ENCODE measurements at places on chromosomes 1 and 21.

GRCh38 chr1:191668525-191668924, 489.7 kb upstream of the RGS18 start:
- no peak for DNase-seq

GRCh38 chr1:202193614-202194327, at the start of gene LGR6:
Gene LGR6, plus strand, starts transcription at chr1:202193799. Its CDS starts 191 bp downstream, at chr1:202193990.
- no peak for DNase-seq

GRCh38 chr1:14507262-14507661, 91.2 kb upstream of the KAZN start:
- no peak for DNase-seq

- no peak for DNase-seq
These were observed 29.9 kb upstream of the SAMD13 start for GRCh38 chr1:84271441-84272151.

GRCh38 chr1:238119861-238120260, 229.1 kb upstream of the ZP4 start:
- no peak for DNase-seq

DNA sequence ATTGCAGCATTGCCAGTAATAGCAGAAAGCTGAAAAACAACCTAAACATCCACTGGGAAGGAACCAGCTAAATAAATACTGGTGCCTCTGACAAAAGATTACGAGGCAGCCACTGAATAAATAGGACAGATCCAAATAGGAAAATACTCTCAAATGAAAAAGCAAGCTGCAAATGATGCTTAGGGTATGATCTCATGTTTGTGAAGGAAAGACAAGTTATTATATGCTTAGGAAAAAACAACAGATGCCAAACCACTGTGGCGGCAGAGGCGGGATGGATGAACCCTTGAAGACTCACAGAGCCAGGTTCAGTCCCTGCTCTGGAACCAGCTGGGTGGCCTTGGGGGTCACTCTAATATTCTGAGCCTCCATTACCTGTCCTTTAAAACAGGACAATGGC, 41.6 kb downstream of the MATN1 start:
- no peak for DNase-seq

GRCh38 chr1:207328004-207328403, 6.5 kb downstream of the CD55 start:
- no peak for DNase-seq

GRCh38 chr1:11960715-11961114, 19.5 kb upstream of the MFN2 start:
- DNase-seq, result no peak

DNA sequence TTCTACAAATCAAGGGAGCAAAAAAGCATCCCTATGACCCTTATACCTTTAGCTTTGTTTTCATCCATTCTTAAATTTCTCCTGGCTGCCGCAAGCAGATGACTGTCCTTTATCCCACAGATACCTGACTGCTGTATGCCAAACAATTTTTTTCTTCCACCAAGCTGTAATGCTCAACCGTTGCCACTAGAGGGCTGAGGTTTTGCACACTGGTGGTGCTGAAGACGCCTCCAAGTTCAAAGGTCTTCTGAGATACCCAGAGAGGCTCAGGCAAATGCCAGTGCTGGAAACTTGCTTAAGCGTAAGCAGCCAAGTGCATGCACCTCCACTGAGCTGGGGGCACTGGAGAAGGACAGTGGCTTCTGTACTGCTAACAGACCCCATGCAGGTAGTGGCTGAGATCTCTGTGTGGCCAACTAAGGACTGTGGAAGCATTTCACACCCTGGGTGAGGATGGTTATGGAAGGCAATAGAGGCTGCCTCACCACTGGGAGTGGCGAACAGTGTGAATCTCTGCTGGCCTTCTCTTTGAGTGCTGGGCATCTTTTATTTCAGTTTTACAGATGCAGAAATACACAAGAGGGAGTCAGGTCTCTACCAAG, 28.5 kb downstream of the CNIH3 start:
- peak; percentile 48 for DNase-seq

- DNase-seq, result no peak
These were observed 168.7 kb downstream of the RRAGC start for GRCh38 chr1:38690790-38691449.

DNA sequence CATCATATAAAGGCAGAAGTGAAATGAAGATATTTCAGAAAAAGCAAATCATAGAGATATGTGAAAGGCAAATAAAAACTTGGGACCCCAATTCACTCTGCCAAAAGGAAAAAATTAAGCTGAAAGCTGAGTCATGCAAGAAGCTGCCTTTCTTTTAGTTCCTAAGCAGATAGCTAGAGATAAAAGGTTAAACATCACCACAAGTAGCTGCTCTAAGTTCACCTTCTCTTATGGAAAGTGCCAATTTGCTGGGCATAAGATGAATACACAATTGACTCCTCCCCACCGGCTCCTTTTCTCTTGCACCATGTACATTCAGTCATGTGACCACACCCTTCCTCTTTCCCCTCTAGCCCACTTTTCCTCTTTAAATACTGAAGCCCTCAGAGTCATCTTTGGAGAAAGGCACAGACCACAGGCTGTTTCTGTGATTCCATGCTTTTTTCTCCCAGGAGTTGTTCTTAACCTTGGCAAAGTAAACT, 5.4 kb upstream of the SUMO3 start:
- DNase-seq, result no peak

DNA sequence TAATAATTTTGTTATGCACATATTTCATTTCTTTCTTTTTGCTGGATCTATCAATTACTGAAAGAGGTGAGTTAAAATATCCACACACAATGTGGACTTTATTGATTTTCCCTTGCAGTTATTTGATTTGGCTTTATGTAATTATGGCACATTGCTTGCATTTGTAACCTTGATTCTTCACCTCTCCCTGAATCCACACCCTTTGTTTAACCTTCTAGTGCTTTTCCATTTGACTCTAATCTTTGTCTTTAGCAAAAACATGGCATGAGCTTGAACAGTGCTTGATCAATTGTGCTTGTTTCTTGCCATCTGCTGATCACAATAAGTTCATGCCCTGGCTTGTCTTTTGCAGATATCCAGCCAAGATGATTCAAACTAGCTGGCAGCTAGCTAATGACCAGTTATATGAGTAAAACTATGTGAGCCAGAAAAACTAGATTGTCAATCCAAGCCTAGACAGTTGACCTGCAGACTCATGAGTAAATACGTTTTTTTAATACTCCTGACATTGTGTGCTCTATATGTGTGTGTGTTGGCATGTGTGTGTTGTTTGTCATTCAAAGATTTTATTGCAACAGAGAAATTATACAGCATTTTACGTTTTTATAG, 899.2 kb downstream of the NCAM2 start:
- DNase-seq, result no peak

DNA sequence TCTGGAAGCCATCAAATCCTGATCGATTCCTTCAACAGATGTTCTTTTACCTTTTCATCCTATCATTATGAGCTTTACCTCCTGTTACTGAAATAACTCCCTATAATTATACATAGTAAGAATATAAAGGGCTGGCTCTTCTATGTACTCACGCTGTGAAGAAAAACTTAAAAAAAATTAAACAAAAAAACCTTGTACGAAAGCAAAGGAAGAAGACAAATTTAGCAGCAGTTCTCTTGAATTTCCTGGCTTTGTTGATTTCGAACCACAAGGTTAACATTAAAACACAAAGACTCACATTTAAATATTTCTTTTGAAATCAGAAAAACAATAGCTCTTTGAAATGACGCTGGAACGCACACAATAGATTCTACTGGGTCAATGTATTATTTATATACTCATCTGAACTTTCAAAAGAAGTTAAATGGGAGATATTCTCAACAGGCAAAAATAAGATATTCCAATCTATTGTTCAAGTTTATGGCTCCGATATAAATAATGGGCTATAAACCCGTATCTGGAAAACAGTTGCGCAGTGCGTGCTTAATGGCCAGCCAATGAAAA, 13.6 kb upstream of the SPEN start:
- DNase-seq, result no peak

DNA sequence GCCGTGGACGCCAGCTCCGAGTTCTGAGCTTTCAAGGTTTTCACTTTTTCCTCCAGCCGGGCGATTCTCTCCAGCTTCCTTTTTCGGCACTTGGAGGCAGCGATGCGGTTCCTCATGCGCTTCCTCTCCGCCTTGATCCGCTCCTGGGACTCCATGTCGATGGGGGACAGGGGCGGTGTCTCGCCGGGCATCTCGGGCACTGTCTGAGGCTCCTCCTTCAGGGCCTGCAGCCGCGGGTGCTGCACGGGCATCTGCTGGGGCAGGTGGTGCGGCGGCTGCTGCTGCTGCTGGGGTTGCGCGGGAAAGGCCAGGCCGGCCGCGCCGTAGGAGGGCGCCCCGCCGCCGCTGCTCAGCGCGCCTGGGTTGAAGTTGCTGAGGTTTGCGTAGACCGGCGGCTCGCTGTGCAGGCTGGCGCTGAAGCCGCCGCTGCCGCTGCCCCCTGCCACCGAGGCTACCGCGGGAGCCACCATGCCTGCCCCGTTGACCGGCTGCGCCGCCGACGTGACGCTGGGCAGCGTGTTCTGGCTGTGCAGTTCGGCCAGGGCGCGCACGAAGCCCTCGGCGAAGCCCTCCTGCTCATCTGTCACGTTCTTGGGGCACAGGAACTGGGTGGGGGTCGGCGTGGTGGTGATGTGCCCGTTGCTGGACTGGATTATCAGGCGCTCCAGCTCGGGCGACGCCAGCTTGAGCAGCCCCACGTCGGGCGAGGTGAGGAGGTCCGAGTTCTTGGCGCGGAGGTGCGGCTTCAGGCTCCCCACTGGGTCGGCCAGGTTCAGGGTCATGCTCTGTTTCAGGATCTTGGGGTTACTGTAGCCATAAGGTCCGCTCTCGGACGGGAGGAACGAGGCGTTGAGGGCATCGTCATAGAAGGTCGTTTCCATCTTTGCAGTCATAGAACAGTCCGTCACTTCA, 1.4 kb downstream of the JUN start:
- DNase-seq, result peak; percentile 46

DNA sequence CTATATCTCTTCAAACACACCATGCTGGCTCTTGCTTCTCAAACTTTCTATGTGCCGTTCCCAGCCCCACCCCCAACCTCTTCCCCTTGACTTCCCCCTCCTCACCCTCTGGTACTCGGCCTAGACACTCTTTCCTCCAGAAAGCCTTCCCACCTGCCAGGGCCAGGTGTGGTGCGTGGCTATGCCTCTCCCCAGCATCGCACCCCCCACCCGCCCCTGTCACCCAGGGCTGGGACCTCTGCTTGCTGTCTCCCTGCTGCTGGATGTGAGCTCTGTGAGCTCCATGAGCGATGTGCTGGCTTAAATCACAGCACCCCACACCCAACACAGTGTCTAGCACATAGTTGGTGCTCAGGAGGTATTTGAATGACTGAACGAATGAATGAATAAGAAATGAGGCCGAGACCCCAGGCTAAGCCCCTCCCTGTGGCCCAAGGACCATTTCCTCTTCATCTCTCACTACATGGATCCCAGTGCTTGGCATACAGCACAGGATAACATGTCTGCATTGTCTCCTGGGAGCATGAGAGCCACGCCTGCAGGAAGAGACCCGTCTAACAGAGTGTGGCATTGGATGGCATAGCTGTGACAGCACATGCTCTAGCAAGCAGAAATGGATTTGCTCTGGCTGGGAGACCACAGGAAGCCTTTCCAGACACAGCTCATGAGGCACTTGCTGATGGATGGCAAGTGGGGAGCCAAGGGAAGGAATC, 19.7 kb downstream of the TNNT2 start:
- no peak for DNase-seq

GRCh38 chr1:168598892-168599291, 22.5 kb downstream of the XCL1 start:
- no peak for DNase-seq

DNA sequence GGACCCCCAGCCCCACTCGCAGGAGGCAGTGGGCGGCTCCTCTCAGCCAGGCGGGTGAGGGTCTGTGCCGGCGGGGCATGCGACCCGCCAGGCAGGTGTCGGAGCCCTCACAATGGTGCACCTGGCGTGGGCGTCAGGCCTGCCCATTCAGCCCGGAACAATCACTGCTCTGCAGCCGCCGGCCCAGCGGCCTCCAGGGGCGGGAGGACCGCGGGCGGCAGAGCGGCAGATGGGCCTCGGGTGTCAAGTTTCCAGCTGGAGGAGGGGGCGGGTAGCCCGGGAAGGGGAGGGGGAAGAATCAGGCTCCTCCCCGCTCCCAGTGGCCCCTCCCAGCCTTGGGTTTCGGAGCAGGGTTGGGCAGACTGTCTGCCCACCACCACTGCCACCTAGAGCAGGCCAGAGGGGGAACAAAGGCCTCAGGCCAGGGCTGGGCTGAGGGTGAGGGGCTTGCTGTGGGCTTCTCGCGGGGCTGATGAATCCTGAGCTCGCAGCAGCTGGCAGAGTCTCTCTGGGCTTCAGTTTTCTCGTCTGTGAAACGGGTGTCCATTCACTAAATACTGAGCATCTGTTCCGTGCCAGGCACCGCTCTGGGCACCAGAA, 39.5 kb upstream of the CASZ1 start:
- DNase-seq, result no peak

DNA sequence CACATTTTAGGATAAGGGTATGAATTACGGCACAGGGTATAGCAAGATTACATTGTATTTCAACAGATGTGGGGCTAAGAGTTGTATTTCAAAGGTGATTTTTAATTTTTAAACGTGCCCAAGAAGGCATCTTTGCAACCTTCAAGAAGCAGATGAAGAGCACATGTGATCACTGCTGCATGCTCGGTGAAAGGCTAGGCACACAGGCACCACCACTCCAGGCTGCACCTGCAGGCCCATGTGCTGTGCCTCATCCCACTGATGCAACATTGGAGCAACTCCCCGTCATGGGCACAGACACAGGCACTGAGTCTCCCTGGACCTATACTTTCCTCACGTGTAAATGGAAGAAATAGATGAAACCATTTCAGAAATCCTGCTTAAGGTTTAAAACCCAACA, 23.5 kb downstream of the UBE2G2 start:
- DNase-seq, result no peak

DNA sequence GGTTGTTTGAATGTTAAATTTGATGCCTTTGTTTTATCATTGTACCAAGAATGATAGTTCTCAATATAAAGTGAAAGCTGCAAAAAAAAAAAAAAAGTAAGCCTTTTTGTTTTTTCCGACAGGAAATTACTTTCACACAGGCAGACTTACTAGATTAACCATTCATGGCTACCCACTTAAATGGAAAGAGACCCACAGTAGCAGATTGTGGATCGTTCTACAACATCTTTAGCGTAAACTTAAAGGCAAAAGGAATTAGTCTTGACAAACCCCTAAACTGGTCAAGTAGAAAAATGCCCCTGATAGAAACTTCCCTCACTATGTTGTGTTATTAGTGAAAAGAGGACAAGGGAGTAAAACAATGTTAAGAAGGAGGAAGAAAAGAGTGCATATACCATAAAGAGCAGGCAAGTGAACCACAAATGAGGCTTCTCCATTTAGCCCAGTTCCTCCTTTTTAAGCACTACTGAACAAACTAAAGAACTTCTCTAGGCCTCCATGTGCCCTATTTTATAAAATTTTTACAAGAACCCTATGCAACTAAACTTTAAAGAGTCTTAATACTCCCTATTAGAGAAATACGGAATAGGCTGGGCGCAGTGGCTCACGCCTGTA, 1560.3 kb downstream of the MRPL39 start:
- no peak for DNase-seq
